ENCODE measurements at places on chromosomes 5 and 9.

- no peak for DNase-seq
These were observed 77.3 kb downstream of the SEMA4D start for GRCh38 chr9:89420397-89421178.

GRCh38 chr5:111932628-111933027, 175.6 kb upstream of the NREP start:
- DNase-seq, result no peak

- no peak for DNase-seq
These were observed 22.0 kb downstream of the ABCA1 start for GRCh38 chr9:104905931-104906330.

- DNase-seq, result peak; percentile 23
These were observed 324.4 kb downstream of the ENC1 start for GRCh38 chr5:74316064-74316603.

DNA sequence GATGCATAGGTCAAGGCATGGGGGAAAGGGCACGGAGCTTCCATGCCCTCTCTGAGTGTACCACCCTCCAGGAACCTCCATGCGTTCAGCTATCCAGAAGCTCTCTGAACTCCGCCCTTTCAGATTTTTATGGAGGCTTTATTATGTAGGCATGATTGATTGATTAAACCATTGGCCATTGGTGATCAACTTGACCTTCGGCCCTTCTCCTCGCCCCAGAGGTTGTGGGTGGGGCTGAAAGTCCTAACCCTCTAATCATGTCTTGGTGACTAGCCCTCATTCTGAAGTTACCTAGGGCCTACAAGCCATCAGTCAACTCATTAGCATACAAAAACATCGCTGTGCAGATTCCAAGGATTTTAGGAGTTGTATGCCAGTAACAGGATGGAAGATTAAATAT, 323.7 kb upstream of the KLF4 start:
- no peak for DNase-seq

GRCh38 chr9:109442716-109443115, 55.4 kb downstream of the PTPN3 start:
- DNase-seq, result no peak

- no peak for DNase-seq
These were observed 343.8 kb upstream of the CHD1 start for GRCh38 chr5:99272576-99272975.

DNA sequence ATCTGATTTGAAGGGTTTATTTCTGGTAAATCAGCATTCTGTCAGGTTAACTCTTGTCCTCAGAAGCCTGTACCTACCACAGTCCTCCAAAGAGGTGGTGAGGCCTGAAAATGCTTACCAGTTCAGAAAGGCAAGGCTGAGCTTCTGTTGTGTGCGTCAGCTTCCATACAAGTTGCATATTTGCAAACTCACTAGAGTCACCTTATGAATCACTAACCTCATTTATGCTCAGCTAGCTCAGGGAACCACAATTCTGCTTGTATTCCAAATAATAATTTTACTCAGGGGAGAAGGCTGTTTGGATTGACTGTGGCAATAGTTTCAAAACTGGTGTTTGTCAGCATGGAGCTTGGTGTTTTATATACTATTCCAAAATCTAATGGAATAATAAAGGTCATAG, 355.1 kb upstream of the RFX3 start:
- DNase-seq, result no peak

GRCh38 chr9:136423432-136424146, 13.1 kb downstream of the PMPCA start:
- DNase-seq, result no peak

DNA sequence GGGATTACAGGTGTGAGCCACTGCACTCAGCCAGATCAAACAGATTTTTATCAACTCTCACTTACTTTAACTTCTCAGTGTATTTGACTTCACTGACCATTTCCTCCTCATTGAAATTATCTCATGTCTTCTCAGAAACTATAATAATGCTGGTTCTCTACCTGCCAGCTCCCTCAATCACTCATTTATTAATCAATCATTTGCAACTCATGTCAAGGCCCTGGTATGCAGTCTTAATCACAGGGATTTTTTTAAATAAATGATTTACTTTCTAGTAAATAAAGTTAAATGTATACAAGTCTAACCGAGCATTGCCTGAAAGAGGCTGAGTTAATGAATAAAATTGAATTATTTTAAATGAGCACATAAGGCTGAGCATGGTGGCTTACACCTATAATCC, 63.3 kb downstream of the PLPP1 start:
- DNase-seq, result no peak

- DNase-seq, result no peak
These were observed 28.3 kb downstream of the RAI14 start for GRCh38 chr5:34684281-34684979.

DNA sequence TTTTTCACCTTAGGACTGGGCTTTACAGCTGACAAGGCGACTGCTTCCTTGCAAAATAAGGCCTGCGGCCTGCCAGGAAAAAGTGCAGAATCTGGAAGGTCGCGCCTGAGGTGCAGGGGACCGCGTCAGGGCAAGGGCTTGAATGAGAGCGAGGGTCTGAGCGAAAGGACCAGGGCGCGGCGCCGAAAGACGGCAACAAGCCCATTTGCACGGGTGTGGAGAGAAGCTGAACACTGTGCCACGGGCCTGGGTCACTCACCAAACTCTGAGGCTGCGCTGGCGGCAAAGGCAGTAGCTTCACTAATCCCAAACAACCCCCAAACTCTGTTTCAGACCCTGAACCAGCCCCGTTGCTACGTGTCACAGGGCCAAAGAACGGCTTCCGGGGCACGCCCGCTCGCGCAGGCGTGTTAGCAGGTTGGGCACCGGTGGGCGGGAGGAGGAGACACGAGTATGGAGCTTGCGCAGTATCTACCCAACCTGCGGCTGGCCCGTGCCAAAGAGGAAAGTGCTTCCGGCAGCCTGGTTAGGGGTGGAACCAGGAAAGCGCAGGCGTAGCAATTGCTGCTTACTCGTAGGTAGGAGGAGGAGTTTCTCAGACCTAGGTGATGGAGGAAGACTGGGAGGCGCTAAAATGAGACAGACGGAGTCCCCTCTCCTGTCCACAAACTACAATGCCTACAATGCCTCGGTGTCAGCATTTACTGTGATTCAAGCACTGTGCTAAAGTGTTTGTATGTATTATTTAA, at the start of the genes KCTD16 and YIPF5:
KCTD16 (plus strand) TSS at position 598 of the 749 bp plus-strand sequence.
YIPF5 (minus strand) TSS at position 384 of the 749 bp plus-strand sequence. CDS start 704 bp downstream, outside the sequence.
- peak; percentile 93 for DNase-seq

Measured in activated T-cell treated with anti-CD3 and anti-CD28 coated beads for 48 hours (primary cell).